ENCODE measurements at places on chromosomes 1 and 21.

DNA sequence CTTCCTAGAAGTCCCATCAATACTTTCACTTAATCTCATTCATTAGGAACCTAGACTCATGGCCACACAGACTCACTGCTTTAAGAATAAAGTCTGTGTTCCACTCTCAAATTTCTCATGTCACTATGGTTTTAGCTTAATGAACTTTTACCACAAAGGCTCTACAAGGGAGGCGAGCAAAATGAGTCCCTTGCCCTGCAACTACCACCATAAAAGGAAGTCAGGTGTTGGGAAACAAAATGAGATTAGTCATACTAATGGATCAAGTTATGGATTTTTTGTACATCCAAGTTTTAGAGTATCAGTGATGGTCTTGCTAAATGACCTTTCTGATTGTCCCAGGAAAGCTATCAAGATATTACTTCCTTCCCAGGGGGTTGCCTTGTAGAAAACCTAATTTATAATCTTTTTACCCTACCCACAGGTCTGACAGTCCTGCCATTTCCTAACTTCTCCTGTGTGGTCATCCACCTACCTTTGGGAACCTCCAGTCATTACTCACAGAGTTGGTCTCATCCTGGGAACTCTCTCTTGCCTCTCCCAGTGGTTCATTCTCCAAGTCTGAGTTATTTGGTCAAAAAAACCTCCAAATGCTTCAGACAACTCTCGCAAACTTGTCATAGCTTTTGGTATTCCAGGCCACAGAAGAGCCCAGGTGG lies 51.8 kb upstream of the SLC16A1 start:
- no peak for DNase-seq

DNA sequence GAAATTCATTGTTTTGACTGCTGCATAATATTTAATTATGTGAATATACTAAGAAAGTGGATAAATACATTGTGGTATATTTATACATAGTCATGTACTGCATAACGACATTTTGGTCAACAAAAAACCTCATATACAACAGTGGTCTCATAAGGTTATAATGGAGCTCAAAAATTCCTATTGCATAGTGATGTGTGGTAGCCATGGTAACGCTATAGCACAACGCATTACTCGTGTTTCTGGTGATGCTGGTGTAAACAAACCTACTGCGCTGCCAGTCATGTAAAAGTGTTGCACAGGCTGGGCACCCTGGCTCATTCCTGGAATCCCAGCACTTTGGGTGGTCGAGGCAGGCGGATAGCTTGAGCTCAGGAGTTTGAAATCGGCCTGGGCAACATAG lies 52.6 kb upstream of the NHLH2 start:
- DNase-seq: no peak

GRCh38 chr1:54271341-54271740 lies 71.4 kb downstream of the MRPL37 start:
- no peak for DNase-seq

DNA sequence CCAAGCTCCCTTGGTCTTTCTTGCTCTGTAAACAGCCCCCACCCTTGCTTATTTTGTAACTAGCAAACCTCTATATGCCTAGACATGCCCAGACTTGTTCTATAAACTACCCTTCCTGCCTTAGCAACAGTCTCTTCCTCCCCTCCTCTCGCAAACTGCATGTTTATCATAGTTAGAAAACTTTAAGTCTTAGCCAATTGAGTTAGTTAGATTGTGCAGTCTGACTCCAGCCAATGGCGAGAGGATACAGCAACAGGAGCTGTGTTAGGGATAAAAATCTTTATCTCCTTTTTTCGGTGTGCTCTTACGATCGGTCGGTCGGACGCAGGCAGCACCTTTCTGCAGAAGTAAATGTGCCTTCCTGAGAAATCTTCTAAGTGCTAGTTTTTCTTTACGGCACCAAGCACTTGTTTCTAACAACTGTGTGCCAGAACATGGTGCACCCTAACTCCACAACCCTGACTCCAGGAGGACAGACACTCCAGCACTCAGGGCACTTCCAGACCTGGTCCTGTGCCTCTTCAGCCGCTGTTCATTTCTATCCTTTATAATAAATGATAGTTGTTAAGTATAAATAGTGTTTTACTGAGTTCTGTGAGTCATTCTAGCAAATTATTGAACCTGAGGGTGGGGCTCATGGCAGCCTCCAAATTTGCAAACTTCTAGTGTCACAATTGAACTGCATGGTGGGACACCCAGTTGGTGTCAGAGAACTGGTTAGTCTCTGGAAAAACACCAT lies 25.7 kb upstream of the GNG4 start:
- DNase-seq: no peak

DNA sequence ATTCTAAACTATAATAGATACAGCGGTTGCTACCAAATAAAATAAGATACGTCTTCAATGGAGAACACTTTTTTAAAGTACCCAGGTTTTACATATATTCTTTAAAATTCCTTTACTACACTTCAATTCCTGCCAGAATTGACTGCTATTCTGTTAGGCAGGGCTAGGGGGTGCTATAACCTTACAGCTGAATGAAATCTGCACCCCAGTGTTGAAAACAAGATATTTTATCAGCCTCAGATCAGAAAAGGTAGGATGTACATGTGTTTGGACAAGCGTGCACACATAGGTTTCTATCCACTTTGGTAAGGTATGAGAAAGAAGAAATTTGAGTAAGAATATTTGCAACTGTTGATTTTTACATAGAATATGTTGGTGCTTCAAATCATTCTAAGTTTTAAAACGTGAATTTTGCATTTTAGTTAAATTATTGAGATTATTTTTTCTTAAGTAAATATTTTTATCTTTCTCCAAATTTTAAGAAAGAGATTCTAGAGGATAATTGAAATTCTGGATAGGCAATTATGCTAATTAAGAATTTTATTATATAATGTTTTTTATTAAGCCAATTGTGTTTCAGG lies 490.8 kb upstream of the ADGRL4 start:
- DNase-seq: no peak
